ENCODE measurements at places on chromosomes 3 and 15.

DNA sequence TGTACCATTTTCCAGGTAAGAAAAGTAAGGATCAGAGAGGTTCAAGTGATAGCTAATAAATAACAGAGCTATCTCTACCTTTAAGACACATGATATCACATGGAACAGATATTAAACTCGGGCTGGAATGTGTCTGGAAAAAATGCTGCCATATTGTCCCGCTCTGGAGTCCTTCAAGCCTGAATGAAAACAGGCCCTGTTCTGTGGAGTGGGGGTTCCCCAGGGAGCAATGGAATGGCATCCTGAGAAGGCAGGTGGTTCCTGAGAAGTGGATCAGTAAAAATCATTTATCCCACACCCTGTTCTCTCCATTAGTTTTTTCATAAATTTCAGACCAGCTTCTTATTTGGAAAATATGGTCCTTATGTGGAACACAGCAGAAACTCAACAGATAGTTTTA is 57.3 kb upstream of the PRTG start:
- no peak for DNase-seq

- DNase-seq, result no peak
Measured at GRCh38 chr15:26280281-26280680, 417.2 kb upstream of the ATP10A start.

DNA sequence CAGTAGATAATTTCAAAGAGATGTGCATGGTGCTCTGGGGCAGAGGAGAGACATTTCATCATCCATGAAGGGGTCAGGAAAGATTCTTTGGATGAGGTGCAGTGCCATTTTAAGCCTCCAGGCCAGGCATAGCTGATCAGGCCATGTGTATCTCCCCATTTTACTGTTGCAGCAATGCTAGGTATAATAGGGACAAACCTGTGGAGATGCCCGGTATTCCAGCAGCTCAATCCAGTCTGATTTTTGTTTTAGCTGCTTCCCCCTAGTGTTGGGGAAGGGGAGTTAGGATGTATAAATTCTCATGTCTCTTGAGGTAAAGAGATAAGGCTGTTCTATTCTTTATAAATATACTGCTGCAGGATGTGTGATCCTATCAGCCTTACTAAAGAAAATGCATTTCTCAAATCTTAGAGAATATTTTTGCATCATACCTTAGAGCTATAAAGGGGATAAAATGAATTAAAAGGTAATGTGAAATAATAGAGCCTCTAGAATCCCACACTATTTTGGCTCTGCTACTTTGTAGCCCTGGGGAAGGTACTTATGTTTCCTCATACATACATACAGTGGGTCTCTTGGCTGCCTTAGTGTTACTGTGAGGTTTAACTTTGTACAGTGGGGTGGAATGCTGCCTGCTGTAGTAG is 5.2 kb downstream of the CDV3 start:
- DNase-seq, result no peak

GRCh38 chr15:49558929-49559328 is 61.7 kb downstream of the FAM227B start:
- no peak for DNase-seq

GRCh38 chr3:37139567-37140052 is 34.8 kb downstream of the LRRFIP2 start:
- peak; percentile 36 for DNase-seq

GRCh38 chr3:114178770-114179368 is at the start of gene DRD3:
Gene DRD3 (minus strand): TSS chr3:114179052. CDS start chr3:114171992, 7,060 bp downstream.
- no peak for DNase-seq

DNA sequence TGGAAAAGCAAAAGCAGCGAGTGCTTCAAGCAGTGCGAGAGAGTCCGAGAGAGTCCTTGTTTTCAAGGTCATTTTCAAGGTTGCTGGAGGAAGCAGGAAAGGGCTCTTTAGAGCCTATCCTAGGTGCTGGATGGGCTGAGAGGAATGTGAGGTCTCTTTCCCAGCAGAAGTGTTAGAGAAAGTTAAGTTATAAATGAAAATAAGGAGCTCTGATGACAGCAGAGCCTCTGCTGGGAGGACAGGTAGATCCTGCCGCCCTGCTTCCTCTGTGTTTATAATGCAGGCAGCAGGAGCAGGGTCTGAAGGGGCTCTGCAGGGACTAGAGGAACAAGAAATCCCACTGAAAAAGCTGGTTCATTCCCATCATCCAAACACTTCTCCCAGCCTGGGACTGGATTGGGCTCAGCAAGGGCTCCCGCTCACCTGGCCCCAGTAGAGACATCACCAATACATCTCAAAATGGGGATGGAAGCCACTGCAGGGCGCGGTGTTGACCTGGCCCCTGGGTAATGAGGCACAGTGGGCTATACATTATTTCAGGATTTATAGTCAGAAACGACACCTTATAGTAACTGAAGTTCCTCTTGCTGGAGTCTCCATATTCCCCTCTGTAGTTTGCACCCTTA is 41.5 kb upstream of the RAB6B start:
- no peak for DNase-seq

DNA sequence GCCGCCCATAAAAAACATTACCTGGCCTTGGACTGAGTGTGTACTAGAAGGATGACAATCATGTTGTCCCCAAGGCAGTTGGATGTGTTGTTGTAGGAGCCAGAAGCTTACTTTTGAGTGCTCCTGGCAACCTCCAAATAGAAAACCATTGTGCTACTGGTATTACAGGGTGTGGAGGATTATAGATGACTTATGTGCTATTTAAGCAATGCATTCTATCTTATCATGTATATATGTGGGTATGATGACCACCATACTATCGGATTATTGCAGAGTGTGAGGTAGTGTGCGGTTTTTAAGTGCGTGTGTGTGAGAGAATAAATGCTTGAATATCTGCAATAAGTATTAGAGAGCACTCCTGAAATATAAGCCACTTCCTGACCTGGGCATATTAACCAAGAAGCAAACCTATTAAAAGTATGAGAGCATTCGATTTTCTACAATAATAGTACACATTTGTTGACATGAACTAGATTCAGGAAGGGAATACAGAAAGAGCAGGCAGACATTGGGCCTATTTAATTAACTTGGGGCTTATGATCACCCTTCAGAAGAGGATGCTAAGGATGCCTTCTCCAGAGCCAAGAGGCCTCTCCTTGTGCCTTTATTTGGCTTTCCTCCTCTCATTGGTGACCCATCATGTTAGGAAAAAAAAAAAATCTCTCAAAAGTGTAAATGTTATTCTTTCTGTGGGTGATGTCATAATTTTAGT is 11.7 kb upstream of the MBNL1 start:
- DNase-seq, result no peak

DNA sequence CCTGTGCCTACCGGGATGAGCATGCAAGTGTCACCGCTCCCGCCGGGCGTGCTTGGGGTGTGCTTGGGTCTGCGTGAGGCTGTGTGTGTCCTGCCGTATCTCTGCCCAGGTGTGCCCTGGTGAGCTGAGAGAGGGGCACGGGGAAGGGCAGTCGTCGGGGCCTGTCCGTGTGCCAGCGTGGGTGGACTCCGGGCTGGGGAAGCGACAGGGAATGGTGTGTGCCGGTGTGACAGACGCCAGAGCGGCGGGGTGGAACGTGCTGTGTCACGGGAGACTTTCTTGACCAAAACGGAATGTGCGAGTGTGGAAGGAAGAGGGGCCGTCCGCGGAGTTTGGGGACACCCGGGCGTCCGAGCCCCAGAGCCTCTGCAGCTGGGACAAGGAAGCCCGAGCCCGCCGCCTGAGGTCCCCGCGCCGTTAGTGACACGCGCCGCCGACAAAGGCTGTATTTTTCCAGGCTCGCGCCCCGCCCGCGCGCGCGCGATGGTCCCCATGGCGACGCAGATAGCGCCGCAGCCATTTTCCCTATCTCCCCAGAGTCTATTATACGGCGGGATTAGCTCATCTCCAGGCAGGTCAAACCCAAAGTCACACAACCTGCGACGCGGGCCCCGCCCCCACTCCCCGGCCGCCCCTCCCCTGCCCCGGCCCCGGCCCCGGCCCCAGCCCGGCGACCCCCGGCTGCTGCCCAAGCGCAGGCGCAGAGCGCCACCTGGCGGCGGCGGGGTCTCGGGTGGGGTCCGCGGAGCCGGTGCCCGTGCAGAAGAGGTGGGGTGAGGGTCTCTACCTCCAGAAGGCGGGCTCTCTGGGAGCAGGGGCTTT is 4.5 kb upstream of the GATA2 start:
- peak; percentile 84 for DNase-seq

GRCh38 chr3:23484386-23484785 is 281.3 kb downstream of the UBE2E2 start:
- no peak for DNase-seq

- no peak for DNase-seq
Measured at GRCh38 chr3:59472541-59472940, 422.7 kb upstream of the CFAP20DC start.

GRCh38 chr3:10546820-10547263 is 41.5 kb upstream of the ATP2B2 start:
- DNase-seq, result no peak

DNA sequence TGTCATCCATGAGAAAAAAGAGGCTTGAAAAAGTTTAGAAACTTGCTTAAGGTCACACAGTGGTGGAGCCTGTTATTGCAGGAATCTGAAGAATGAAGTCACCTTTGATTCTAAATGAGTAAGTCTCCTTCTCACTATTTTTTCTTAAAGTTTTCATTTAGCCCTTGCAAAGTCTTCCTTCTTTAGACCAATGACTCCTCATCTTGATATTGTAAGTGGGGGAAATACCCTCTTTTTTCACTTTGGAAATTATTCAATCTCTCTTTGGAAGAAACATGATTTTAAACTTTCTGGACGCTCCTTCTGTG is 787 bp upstream of the SLMAP start:
- DNase-seq, result peak; percentile 53

DNA sequence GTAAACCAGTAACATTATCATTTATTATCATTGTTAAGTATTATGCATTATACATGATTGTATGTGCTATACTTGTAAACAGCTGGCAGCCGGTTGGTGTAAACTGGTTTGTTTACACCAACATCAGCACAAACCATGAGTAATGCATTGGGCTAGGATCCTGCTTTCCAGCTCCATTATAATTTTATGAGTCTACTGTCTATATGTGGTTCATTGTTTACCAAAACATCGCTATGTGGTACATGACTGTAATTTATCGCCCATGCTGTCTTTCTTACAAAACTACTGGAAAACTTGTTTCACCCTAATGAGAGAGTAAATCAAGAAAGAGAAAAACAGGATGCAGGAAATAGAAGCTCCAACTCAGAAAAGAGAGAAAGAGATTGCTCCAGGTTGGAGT is 224.8 kb upstream of the CBLB start:
- no peak for DNase-seq

- no peak for DNase-seq
Measured at GRCh38 chr3:117063930-117064329, 354.4 kb downstream of the TUSC7 start.

DNA sequence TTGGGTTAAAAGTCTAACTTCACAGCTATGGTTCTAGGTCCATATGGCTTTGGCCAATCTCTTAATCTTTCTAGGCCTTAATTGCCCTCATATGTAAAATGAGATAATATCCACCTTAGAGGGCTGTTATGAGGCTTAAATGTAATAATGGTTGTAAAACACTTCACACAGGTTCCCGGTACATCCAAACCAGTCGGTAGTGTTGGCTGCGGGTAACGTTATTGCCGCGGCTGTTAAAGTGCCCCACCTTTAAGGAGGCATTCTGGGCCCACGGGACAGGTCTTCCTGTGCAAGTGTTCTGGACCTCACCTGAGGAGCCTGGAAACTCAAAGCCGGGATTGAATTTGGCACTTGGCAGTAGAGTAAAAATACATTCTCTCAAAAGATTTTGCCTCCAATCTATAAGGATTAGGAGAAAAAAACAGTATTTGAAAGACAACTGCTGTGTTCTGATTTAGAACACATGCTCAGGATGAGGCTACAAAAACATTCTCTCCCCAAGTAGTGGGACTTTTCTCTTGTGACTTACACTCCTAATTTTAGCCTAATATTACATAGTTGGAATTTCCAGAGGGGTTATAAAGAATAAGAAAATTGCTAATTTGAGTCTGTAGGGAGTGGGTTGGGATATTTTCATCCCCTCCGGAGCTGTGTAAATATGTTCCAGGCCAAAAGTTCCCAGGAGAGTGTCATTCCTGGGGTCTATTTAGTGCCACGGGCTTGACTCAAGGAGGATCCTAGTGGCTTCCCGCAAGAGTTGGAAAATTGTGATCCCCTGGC is 44.9 kb upstream of the TSEN2 start:
- DNase-seq, result no peak

All from GM13976 (cell line).